Pancreas (tissue), 10 donors: ENCODE measurements at places on chromosomes 2 and 18. TPM values are rescaled to one million over a fixed set of nuclear protein-coding genes. Genes with fewer than 3 reads are reported as not detected.

Gene CHST9
- 5.4 TPM for total RNA-seq

Gene WNT6
- total RNA-seq, result 0.53 TPM

DNA sequence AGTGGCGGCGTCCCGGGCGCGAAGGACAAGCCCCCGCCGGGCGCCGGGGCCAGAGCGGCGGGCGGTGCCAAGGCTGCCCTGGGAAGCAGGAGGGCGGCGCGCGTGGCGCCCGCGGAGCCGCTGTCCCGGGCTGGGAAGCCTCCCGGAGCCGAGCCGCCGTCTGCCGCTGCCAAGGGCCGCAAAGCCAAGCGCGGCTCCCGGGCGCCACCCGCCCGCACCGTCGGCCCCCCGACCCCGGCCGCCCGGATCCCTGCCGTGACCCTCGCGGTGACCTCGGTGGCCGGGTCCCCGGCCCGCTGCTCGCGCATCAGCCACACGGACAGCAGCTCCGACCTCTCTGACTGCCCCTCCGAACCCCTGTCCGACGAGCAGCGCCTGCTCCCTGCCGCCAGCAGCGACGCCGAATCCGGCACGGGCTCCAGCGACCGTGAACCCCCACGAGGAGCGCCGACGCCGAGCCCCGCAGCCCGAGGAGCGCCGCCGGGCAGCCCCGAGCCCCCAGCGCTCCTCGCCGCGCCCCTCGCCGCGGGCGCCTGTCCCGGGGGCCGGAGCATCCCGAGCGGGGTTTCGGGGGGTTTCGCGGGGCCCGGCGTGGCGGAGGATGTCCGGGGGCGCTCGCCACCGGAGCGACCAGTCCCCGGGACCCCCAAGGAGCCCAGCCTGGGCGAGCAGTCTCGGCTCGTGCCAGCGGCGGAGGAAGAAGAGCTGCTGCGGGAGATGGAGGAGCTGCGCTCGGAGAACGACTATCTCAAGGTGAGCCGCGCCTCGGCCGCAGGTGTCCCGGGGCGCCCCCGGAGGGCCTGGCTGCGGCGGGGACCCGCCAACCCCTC lies 820 bp downstream of the MTCL1 start:
- peaks cover 9% of the 10 kb centered on the region for H3K4me1 ChIP-seq
- H3K36me3 ChIP-seq, result no peaks in the 10 kb centered on the region
- peak; percentile 55 for DNase-seq
- peak overlapping the region; percentile 57 for H3K27ac ChIP-seq
- H3K27me3 ChIP-seq, result no peaks in the 10 kb centered on the region

- peak overlapping the region; percentile 61 for H3K4me3 ChIP-seq
- DNase-seq, result peak; percentile 15
- peak overlapping the region; percentile 98 for H3K27ac ChIP-seq
- peaks cover 51% of the 10 kb centered on the region for H3K4me1 ChIP-seq
Observed at GRCh38 chr2:218290316-218291261, 1.7 kb downstream of the TMBIM1 start.

Gene G6PC2
- total RNA-seq, result 2.2 TPM

Gene GAREM2
- total RNA-seq, result 2.9 TPM

DNA sequence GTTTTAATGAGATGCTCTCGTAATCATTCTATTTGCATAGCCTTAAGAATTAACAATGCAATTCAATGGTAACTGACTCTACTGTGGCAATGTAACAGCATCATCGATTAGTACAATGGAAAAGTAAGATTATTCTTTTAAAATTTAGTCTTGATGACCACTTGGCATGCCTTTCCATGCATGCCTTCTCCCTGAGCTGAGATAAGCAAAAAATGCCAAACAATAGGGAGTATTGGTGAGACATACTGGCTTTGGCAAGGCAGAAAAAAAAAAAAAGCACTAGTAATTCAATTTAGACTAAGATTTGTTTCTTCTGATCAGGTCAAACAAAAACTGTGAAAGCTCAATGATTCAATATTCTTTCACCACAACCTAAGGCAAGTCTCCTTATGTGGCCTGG lies 110.8 kb upstream of the TRIB2 start:
- no peak for DNase-seq
- H3K4me3 ChIP-seq, result no peak overlapping the region
- H3K27me3 ChIP-seq, result no peaks in the 10 kb centered on the region

Gene DYNAP
- total RNA-seq, result not detected

Gene TOGARAM2
- total RNA-seq, result 0.31 TPM

Gene SEPTIN10
- 15.1 TPM for total RNA-seq

DNA sequence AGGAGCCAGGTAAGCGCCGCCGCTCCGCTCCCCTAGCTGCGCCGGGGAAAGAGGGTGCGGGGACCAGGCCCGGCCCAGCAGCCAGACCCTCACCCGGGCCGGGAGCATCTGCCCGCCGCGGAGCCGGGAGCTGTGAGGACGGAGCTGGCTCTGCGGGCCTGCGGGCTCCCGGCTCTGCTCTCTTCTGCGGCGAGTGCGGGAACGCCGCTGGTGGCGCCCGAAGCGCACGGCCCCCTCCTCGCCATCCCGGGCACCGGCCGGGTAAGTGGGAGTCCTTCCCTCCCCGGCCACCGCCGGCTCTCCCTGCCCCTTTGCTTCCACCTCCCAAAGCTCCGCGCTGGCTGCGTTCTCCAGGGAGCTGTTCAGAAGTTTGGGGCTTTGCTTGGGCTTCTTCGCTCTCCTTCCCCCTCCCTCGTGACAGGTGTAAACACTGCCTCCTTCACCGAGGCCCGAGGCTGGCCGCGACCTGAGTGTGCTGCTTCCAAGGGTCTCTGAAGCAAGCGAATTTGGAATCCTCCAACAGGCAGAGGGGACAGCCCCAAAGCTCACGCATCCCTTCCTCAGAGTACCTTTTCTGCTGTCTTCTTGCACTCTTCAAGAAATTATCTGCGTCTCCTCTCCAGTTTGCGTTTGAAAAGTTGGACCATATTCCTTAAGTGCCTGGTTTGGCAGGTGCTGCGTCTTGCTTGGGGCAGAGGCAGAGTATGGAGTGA lies 632 bp downstream of the AFTPH start:
- peak; percentile 48 for DNase-seq
- H3K4me3 ChIP-seq, result peak overlapping the region; percentile 96
- no peaks in the 10 kb centered on the region for H3K27me3 ChIP-seq
- H3K27ac ChIP-seq, result peak overlapping the region; percentile 99

DNA sequence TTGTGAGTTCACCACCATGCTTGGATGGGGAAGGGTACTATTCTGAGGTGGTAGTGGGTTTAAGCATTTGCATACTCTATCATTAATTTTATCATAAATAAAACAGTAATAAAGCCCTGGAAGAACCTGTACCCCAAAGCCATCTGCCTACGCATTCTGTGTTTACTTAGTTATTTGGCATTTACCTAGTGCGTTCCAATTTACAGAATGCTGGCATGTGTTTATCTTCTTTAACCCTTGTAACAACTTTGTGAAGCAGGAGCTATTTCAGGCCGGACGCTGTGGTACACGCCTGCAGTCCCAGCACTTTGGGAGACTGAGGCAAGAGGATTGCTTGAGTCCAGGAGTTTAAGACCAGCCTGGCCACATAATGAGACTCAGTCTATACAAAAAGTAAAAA lies 17.8 kb upstream of the ODC1 start:
- H3K4me3 ChIP-seq, result no peak overlapping the region
- no peak for DNase-seq
- H3K27me3 ChIP-seq, result no peaks in the 10 kb centered on the region
- H3K36me3 ChIP-seq, result no peaks in the 10 kb centered on the region

DNA sequence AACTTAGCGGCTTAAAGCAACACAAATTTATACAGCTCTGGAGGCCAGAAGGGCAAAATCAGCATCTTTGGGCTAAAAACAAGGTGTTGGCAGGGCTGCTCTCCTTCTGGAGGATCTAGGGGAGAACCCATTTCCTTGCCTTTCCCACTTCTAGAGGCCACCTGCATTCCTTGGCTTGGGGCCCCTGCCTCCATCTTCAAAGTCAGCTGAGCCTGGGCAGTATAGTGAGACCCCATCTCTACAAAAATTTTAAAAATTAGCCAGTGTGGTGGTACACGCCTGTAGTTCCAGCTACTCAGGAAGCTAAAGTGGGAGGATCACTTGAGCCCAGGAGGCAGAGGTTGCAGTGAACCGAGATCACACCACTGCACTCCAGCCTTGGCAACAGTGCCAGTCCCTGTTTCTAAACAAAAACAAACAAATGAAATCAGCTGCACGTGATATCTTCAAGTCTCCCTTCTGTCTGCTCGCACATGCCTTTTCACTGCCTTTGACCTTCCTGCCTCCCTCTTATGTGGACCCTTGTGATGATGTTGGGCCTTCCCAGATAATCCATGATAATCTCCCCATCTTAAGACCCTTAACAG lies 200.6 kb downstream of the ZFP36L2 start:
- H3K27me3 ChIP-seq, result no peaks in the 10 kb centered on the region
- DNase-seq, result no peak
- H3K36me3 ChIP-seq, result no peaks in the 10 kb centered on the region
- peaks cover 8% of the 10 kb centered on the region for H3K4me1 ChIP-seq
- H3K27ac ChIP-seq, result peak overlapping the region; percentile 86

DNA sequence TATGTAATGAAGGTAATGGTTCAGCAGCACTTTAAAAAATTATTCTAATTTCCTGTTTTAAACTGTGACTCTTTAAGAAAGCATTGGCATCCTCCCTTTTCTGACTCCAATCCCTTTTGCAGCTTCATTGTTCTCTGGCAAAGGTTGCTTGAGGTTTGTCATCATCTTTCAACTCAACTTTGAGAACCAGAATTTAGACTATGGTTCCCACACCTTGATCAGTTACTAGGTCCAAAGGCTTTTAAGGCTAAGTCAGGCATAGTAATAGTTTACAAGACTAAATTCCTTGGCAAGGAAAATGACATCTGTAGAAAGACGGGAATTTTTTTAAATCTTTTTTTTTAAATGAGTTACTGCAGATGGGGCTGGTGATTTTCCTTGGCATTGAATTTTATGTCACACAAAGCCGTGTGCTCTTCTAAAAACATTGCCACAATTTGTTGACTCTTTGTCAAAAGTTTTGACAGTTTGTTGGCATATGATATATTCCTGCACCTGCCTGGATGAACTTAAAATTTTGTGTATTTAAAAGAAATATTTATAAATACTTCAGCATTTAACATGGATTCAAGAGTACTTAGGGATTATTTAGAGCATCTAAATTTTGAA lies 451.0 kb downstream of the MEIS1 start:
- DNase-seq, result no peak
- peaks cover 13% of the 10 kb centered on the region for H3K4me1 ChIP-seq
- no peaks in the 10 kb centered on the region for H3K27me3 ChIP-seq
- no peak overlapping the region for H3K27ac ChIP-seq
- no peak overlapping the region for H3K4me3 ChIP-seq

Gene CD28
- total RNA-seq, result 0.28 TPM
